ENCODE measurements at places on chromosomes 6 and 20.

GRCh38 chr20:3472105-3472504 lies 1.3 kb downstream of the ATRN start:
- DNase-seq: no peak

- DNase-seq: no peak
Observed at GRCh38 chr20:19375395-19375794, 163.0 kb downstream of the SLC24A3 start.

- DNase-seq: no peak
Observed at GRCh38 chr20:51211191-51211590, 188.3 kb upstream of the KCNG1 start.

DNA sequence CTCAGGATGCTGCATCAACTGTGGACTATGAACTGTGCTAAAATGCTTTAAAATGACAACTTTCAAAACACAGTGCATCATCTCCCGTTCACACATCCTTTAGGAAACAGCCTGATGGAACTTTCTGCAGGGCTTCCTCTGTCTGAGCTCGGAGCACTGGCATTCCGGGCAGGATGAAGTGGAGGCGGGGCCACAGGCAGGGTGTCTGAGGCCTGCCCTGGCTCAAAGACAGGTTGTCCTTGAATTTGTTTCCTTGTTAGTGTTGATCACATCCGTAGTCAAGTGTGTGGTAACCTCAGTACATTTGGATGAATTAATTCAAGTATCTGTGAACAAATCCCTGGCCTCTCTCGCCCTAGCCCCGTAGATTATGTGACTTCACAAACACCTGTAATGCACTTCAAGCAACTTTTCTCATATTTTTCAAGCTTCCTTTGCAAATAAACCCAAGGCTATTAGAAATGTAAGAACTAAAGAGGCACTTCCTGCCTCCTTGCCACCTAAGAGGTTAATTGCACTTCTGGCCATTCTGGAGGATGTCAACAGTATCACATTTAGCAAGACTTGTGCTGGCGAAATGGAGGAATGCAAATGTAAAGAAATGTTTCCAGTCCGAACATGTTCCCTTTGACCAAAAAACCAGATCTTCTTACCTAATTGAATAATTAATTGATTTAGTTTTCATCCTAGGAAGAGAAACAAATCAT lies 3.1 kb downstream of the CD93 start:
- no peak for DNase-seq

DNA sequence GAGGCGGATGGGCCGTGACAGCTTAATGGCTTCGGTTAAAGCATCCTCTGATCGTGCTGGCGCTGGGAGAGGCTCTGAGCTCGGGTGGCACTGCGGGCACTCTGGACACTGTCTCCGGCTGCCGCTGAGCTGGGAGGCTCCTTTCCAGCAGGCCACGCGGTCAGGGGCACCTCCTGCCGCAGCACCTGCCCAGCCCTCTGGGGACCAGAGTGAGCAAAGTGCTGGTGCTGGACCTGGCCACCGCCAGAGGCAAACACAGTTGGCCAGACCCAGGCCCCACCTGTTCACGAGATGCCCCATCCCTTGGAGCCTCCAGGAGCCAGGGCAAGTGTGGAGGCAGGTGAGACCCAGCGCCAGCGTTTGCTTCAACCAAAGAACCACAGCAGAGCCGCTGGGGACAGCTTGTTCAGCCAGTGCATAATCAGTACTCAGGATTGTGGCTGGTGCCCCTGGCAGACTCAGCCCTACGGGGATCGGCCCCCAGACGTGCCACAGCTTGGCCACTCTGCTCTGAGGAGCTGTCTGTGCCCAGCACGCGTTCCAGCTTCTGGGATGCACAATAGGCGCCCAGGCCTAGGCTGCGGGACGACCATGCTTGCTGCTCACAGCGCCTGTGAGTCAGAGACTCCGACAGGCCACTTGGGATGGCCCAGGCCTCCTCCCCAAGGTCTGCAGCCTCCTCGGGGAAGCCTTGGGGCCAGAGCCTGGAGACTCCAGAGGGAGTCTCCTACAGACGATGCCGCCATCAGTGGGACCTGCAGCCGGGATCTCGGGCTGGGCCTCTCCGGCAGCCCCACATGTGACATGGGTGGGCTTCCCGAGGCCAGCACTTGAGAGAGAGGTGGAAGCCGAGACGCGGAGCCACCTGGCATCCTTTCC lies 38.2 kb upstream of the SLCO4A1 start:
- DNase-seq: no peak

DNA sequence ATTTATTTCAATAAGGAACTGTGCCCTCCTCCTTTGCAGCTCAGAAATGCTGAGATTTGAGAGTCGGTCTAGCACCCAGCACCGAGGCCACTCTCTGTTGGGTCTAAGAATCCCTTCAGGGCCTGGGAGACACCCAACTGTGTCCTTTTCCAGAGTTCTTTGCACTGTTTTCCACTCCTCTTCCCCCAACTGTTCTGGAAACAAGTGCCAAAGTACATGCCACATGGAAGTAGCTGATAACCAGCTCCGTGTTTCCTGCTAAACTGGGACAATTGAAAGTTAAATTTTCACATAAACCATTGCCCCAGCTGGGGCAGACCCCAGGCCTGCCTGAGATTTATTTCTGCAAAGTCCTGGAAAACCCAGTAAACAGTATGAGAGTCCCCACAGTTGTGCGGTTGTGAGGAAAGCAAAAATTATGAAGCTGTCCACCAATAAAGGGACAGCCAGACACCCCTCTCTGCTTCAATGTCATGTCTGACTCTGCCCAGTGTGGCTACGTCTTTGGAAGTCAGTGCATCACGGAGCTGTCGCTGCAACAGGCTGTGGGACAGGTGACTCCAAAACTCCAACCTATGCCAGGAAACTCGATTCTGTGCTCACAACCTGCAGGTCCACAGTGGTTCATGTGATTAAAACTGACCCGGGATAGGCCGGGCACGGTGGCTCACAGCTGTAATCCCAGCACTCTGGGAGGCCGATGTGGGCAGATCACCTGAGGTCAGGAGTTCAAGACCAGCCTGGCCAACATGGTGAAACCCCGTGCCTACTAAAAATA lies 178.0 kb upstream of the AFDN start:
- no peak for DNase-seq

DNA sequence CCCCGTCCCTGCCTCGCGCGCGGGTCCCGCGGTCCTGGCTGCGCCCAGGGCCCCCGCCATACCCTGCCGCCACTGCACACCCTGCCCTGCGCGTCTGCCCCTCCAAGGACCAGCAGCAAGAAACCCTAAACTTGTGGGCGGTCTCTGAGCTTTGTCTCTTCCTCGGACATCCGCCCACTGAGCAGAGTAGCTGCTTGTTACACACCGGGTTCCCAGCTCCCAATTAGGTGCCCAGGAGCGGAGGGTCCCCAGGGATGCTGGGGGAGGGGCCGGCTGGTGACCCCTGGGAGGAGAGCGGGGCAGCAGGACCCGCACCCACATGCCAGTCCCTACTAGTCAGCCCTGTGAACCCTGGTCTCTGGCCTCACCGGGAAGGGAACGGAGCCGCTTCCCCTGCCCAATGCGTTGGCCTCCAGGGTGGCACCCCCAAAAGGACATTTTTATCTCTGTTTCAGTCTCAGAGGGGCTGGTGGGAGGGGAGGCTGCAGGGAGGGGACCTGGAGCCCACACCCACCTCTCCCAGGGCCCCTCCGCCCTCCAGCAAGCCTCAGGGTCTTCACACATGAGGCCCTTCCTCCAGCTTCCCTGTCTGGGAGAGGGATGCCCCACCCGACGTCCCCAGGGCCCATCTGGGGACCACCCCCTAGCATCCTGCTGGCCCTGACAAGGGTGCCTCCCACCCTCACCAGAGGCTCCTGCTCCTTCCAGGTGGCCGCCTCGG lies 10.5 kb downstream of the STMN3 start:
- DNase-seq: no peak

- no peak for DNase-seq
Observed at GRCh38 chr6:160032538-160032937, 63.7 kb downstream of the IGF2R start.

- DNase-seq: peak; percentile 6
Observed at GRCh38 chr6:116616737-116617053, 416 bp downstream of the RSPH4A start.

DNA sequence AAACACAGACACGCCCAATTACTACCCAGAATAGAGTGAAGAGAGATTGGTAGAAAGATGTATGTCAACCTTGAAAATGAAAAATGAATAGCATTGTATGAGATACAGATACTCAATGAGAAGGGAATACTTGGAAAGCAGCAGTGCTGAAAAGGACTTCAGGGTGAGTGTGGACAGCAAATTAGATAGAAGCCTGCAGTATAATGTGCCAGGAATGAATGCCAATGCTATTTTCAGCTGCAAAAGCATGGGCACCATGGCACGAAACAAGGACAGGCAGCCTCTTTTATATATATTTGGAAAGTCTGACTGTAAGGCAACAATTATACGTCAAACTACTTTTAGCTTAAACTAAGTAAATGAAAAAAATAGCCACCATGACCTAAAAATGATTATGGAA lies 118.2 kb downstream of the PTCHD4 start:
- no peak for DNase-seq

DNA sequence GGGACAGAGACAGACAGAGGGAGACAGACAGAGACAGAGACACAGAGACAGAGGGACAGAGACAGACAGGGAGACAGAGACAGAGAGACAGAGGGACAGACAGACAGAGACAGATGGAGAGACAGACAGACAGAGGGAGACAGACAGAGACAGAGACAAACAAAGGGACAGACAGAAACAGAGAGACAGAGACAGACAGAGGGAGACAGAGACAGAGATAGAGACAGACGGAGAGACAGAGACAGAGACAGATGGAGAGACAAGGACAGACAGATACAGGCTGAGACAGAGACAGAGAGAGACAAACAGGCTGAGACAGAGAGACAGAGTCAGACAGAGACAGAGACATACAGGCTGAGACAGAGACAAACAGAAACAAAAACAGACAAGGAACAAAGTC lies 39.4 kb upstream of the PHACTR3 start:
- DNase-seq: no peak

GRCh38 chr6:97081010-97081590 lies 156.6 kb downstream of the KLHL32 start:
- no peak for DNase-seq

GRCh38 chr20:3407040-3407770 lies at the start of gene DNAAF9:
DNAAF9 (minus strand) TSS chr20:3407669; CDS start chr20:3407557, 112 bp downstream.
- DNase-seq: peak; percentile 52

GRCh38 chr6:41712651-41713103 lies 22.7 kb downstream of the TFEB start:
- no peak for DNase-seq

GRCh38 chr6:145071836-145072235 lies 663.5 kb downstream of the EPM2A start:
- no peak for DNase-seq

GRCh38 chr20:34716921-34717229 lies 12.7 kb downstream of the TP53INP2 start:
- no peak for DNase-seq

- no peak for DNase-seq
Observed at GRCh38 chr20:56426026-56426425, 14.0 kb downstream of the CASS4 start.

- DNase-seq: no peak
Observed at GRCh38 chr20:58597249-58597891, 53.7 kb upstream of the STX16 start.

DNA sequence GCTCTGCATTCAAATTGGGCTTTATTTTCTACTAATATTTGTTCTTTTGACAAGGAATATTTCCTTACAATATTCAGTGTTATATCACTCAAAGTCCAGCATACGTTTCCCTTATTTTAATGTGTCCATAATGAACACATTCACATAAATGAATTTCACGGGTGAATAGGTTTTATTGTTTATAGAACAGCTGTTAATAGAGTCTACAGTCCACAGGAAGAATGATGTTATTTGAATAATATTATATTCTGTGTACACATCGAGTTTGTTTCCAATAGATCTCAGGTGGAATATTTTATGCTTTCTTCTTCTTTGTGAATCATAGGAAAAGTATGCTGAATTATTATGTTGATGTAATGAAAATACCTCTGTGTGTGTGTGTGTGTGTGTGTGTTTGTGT lies 582.4 kb downstream of the CDH26 start:
- no peak for DNase-seq

- no peak for DNase-seq
Observed at GRCh38 chr6:125169522-125169921, 15.9 kb downstream of the TPD52L1 start.

GRCh38 chr6:3875486-3875885 lies 26.3 kb downstream of the FAM50B start:
- no peak for DNase-seq

DNA sequence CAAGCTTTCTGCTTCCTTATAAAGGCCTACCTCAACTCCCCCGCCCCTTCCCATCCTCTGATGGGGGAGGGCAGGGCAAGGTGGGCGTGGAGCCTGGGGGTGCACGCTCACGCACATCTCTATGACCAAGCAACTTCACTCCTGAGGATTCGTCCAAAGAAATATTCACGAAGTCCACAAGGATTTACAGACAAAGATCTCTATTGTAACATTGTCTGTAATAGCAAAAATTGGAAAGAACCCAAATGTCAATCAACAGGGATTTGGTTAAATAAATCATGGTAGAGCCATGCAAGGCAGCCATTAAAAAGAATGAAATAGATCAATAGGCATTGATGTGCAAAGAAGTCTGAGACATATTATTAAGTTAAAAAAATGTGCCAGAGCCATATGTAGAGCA lies 130.4 kb upstream of the AFDN start:
- DNase-seq: no peak

GRCh38 chr6:44388135-44388487 lies 605 bp downstream of the CDC5L start:
- no peak for DNase-seq
